ENCODE measurements at places on chromosomes 1 and 21.

GRCh38 chr1:156356875-156357534 is 12.0 kb upstream of the RHBG start:
- DNase-seq, result peak; percentile 75

GRCh38 chr1:235404190-235404589 is 37.0 kb downstream of the TBCE start:
- no peak for DNase-seq

DNA sequence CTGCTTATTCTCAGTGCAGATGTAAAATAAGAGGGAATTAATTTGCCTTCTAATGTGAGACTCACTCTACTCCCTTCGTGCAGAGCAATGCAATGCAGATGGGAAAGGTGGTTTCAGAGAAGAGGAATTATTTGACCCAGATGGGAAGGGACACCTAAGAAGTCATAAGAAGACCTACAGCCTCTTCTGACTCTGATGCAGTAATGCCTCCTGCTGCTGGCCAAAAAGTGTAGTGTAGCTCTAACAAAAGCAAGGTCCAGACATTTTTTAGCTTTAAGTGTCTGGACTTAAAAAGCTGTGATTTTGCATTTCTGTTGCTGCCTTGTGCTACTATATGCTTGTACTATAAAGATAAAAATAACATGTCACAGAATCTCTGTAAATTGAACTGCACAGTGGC is 501.4 kb downstream of the TTLL7 start:
- no peak for DNase-seq

DNA sequence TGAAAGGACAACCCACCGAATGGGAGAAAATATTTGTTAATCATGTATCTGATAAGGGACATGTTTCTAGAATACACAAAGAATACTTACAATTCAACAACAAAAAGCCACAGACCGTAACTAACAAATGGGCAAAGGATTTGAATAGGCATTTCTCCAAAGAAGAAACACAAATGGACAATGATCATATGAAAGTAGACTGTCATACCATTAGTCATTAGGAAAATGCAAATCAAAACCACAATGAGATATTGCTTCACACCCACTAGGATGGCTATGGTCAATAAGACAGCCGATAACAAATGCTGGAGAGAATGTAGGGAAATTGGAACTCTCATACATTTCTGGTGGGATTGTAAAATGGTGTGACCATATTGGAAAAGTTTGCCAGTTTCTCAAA is 367.2 kb upstream of the SGIP1 start:
- DNase-seq, result no peak

GRCh38 chr1:231776010-231776756 is 149.6 kb downstream of the DISC1 start:
- no peak for DNase-seq

DNA sequence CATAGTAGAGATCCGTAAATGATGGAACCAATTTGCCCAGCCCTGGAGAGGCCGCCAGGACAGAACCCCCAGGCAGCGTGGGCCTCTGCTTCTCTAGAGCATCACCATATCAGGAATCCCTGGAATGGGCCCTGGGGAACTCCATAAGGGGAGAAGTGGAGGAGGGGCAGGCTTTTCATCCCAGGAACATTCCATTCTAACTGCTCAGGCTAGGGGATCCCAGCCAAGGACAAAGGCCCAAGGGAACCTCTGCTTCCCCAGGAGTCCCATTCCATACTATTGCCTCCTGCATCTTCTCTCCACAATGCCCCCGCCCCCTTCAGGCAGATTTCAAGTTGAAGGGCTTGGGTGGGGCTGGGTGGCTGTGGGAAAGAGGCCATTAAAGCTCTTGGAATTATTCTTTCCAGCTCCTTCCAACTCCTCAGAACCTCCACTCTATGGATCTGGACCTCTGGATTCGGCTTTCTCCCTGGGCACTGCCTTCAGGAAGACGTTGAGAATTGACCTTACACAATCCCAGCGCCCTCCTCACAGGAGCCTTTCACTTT is 6.0 kb downstream of the TRNP1 start:
- no peak for DNase-seq

GRCh38 chr21:22076471-22076870 is 1078.3 kb downstream of the NCAM2 start:
- DNase-seq, result no peak

DNA sequence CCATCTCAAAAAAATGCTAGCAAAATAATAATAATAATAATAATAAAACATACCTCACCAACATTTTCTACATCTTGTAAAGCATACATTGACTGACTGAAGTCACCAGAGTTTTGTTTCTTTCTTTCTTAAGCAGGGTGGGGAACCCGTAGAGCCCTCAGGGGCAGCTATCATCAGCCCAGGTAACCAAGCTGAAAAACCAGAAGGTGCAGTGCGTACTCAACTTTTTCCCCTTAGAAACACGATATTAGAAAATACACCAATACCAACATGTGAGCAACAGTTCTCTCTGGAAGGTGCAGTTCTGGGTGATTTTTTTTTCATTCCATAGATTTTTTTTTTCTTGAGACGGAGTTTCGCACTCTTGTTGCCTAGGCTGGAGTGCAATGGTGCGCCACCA is 54.3 kb upstream of the LGALS8 start:
- no peak for DNase-seq

- DNase-seq, result peak; percentile 84
Measured at GRCh38 chr1:161486806-161487741, 18.2 kb upstream of the FCGR2A start.

DNA sequence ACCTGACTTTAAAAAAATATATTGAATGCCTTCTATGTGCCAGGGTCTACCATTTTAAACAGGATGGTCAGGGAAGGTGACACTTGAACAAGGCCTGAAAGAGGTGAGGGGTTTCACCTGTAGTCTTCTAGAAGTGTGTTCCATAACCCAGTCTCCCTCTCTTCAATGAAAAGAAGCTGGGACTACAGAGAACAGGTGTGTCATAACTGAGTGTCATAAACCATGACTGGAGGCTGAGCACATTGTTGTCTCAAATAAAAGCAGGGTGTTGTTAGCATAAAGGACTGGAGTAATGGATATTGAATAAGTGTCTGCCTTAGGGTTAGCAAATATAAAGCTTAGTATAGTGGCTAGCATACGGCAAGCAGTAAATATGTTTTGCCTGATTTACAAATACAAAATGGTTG is 65.4 kb downstream of the SYDE2 start:
- DNase-seq, result no peak

GRCh38 chr1:41954533-41954944 is 35.8 kb upstream of the HIVEP3 start:
- DNase-seq, result no peak

- DNase-seq, result no peak
Measured at GRCh38 chr1:85884372-85885035, 176.3 kb upstream of the ZNHIT6 start.

DNA sequence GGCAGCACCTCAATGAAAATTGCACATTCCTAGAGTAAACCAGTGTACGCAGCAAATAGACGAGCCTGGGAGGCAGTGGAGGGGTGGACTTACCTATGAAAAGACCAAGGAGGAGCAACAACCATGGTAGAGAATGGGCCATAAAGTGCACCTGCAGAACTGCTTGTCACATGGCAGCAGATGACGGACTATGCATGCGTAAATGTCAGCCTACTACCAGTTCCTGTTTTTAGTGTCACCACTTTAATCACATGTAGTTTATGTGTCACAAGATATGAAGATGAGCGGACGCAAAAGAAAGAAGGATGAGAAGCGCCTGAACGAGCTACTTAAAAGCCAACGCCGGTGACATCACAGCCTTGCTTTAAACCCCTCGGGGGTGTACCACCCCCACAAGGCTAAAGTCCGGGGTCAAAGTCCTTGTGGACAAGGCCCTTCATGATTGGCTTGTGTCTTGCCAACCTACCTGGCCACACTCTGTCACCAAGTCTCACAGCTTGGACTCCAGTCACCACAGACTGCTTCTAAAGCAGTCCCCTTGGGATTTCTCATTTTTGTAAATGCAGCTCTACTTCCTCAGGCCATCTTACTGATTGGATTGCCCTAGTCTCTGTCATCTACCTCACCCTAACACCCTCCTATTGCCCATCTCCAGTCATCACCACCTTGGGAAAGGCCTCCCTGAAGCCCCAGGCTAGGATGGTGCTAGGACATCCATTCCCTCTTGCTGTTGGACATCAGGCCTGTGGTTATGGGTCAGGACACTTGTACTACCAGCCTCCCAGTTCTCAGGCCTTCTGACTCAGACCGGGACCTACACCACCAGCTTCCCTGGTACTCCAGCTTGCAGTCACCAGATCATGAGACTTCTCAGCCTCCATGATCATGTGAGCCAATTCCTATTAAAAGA is 6.0 kb upstream of the LY9 start:
- no peak for DNase-seq

- no peak for DNase-seq
Measured at GRCh38 chr1:50175719-50176639, 67.3 kb downstream of the ELAVL4 start.

DNA sequence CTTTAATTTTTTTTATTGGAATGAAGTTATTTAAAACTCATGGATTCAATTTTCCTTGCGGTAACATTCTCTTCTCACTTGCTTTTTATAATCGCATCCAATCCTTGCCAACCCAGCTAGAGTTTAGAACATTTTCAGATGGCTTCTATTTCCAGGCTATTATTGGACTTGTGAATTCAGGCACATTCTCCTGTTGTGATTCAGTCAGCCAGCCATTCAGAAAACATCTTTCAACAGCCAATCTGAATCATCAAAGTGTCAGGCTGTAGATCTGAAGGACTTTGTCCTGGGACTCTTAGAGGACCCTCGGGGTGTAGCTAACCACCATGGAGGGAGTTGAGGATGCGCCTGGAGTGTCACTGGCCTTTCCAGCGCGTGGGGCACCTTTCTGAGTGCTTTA is 92.4 kb downstream of the PRDM2 start:
- DNase-seq, result no peak

DNA sequence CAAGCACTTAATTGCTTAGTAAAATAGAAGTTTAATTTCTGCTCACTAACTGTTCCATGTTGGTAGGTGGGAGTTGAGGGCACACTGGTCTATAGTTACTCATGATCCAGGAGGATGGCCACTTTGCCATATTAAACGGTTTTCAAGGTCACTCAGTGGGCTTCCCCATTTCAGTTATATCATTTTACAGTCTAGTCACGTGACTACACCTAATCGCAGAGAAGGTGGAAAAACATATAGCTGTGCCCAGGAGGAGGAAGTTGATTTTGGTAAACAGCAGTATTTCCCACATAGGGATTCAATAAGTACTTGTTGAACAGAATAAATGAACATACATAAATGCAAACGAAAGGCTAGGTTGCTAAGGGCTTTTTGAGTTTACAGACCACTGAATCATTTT is 541.1 kb upstream of the CAMK1G start:
- no peak for DNase-seq

- DNase-seq, result no peak
Measured at GRCh38 chr1:184296466-184297243, 90.2 kb upstream of the C1orf21 start.

- DNase-seq, result no peak
Measured at GRCh38 chr1:116261227-116261626, 111.8 kb upstream of the ATP1A1 start.

- peak; percentile 50 for DNase-seq
Measured at GRCh38 chr1:33348676-33349080, 27.8 kb upstream of the A3GALT2 start.

DNA sequence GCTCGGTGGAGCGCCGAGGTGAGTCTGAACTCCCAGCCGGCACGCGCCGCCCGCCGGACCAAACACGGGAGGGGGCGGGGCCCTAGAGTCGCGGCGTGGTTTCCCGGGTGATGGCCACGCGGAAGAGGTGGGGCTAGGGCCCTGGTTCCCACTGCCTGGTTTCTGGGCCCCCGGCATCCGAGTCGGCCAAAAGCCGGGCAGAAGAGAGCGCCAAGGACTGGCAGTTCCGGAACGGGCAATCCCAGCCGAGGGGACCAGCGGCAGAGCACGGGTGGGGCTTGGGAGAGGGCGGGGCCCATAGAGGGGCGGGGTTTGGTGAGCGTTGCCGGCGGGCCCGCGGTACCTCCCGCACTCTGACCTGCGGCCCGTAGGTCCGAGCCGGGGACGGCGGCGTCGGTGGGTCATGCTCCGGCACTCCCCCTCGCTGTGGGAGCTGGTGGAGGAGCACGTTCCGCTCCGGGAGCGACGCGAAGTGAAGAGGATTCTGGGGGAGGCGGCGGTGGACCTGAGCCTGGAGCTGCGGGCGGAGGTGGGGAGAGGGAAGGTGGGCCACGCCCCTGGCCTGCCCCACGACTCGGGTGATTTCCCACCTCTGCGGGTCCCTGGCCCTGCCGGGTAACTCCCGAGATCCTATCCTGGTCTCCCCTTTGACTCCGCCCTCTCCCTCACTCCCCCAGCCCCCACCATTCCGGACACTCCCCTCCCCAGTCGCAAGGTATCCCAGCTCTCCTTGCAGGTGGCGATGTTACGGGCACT is at the start of gene CCDC24:
CCDC24 (plus strand) TSS at position 124 of the 756 bp plus-strand sequence; CDS start at position 404, 280 bp downstream.
- peak; percentile 80 for DNase-seq

DNA sequence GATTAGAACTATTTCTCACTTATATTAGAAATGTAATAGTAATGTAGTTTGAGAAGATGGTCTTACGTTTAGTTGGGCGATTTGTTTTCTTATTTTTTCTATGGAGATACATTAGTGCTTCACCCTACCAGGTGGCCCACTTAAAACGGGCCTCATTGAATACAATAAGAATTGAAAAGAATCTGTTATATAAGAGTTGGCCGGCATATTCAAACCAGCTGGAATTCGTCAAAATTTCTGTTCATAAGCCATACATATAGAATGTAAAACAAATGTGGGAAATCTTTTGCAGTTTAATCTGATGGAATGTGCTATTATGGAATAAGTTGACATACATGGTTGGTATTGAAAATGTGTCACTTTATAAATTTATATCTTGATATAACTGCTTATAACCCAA is 96.4 kb upstream of the C1orf105 start:
- no peak for DNase-seq

DNA sequence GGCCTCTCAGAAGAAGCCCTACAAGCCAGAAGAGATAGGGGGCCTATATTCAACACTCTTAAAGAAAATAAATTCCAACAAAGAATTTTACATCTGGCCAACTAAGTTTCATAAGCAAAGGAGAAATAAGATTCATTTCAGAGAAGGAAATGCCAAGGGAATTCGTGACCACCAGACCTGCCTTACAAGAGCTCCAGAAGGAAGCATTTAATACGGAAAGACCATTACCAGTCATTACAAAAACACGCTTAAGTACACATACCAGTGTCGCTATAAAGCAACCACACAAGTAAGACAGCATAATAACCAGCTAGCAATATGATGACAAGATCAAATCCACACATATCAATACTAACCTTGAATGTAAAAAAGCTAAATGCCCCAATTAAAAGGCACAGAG is 704.9 kb upstream of the CHRM3 start:
- no peak for DNase-seq

DNA sequence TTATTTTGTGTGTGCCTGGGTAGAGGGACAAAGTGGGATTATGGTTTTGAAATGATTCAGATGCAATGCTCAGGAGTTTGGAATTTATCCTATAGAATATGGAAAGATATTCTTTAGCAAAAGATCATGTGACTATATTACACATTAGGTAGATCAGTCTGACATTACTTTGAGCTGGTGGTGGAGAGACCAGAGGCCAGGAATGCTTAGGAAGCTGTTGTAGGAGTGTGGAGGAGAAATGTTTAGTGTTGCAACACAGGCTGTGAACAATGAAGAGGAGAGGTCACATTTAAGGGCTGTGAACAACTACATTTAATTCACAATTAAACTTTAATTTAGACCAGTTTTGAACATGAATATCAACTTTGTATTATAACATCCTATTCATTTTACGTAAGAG is 45.3 kb upstream of the PODN start:
- no peak for DNase-seq
